ENCODE measurements at places on chromosomes 5 and 9. TPM values are rescaled to one million over a fixed set of nuclear protein-coding genes. Genes with fewer than 3 reads are reported as not detected.

Gene C9orf153
- total RNA-seq, result 0.64 TPM

Gene LTC4S
- total RNA-seq, result not detected

Gene TRIM14
- 16.7 TPM for total RNA-seq

Gene SPATA31D4
- not detected for total RNA-seq

Gene BNC2
- under 0.01 TPM for total RNA-seq

Gene FKBP15
- 27.1 TPM for total RNA-seq

Gene MRPS2
- total RNA-seq, result 21.8 TPM

Gene TMEM174
- not detected for total RNA-seq

Gene CBY3
- not detected for total RNA-seq

Gene SPINK14
- not detected for total RNA-seq

Gene S100Z
- total RNA-seq, result not detected

Gene SPATA31C1
- not detected for total RNA-seq

Gene CD14
- 6.6 TPM for total RNA-seq

Gene ARID3C
- total RNA-seq, result 0.50 TPM

Gene RBM18
- total RNA-seq, result 14.7 TPM

Gene NIPSNAP3A
- 24.9 TPM for total RNA-seq

Gene PCDHAC2
- 25.5 TPM for total RNA-seq

Gene ENHO
- total RNA-seq, result not detected

Gene CD72
- 1.0 TPM for total RNA-seq

Gene RALGPS1
- 4.7 TPM for total RNA-seq

Gene ADAMTSL1
- 0.68 TPM for total RNA-seq

Gene HK3
- total RNA-seq, result under 0.01 TPM

Gene FOXD4L3
- total RNA-seq, result 0.21 TPM

Gene PCDHB7
- total RNA-seq, result not detected

Gene EFNA5
- 18.7 TPM for total RNA-seq

Gene LPAR1
- total RNA-seq, result 15.9 TPM

Gene LCN9
- total RNA-seq, result not detected

Gene LCN15
- not detected for total RNA-seq

All from nasal cavity respiratory epithelium epithelial cell of viscerocranial mucosa (primary cell).